CD4-positive, alpha-beta T cell treated with Interleukin-4 for 1 hour (primary cell): ENCODE measurements at places on chromosomes 7 and 10.

DNA sequence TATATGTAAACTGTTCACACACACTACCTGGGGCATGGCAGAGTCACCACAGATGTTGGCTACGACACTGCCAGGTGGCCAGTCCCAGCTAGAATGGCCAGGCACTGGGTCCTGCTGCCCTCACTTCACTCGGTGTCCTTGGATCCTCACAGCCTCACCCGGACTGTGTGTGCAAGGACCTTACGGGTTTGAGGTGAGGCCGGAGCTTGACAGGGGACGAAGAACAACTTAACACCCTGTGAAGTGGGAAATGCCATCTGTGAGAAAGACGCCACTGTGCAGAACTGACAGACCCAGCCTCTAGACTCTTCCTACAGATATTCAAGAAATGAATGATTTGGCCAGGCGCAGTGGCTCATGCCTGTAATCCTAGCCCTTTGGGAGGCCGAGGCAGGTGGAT is 46.7 kb downstream of the KLRG2 start:
- DNase-seq, result no peak

GRCh38 chr10:59148701-59149100 is 27.7 kb upstream of the PHYHIPL start:
- no peak for DNase-seq

DNA sequence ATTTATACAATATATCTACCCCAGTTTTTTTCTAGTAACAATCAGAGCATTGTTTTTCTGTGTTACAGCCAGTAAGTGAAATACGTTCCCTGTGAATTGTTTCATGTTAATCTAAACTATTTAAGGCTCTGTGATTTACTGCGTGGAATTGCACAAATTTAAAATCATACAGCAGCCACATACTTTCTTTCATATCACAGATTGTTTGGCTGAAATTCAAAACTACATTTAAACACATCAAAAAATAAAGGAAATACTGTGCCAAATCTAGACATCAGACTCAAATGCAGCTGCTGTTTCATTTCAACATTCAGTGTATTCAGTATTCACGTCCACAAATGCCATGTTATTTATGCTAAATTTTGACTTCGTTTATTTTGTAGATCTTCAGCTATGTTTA is 242.6 kb upstream of the HGF start:
- DNase-seq, result no peak

DNA sequence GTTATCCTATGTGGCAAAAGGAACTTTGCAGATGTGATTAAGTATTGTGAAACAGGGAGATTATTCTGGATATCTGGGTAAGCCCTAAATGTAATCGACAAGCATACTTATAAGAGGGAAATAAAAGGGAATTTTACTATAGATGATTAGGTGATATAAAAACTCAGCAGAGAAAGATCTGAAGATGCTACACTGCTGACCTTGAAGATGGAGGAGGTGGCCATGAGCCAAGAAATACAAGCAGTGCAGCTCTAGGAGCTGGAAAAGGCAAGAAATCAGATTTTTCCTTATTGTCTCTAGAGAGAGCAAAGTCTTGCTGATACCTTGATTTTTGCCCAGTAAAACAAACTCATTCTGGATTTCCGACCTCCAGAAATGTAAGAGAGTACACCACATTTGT is 67.7 kb downstream of the BRAF start:
- no peak for DNase-seq

GRCh38 chr7:93011351-93012294 is 106.2 kb downstream of the SAMD9 start:
- DNase-seq, result no peak

DNA sequence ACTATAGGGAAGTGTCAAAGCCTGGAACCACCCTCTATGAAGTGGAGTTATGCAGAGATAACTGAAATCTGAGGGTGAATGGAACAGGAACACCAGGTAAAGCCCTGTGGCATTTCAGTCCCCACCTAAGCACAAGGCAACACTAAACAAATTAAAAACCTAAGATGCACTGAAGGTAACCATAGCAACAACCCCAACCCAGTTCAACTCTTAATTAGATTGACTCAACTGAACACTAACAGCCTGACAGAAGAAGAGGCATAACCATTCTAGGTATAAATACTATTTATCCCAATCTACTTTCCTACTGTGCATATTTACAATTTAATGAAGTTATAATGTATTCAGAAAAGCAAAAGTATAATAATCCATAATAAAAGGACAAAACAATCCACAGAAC is 9.2 kb upstream of the GIMAP5 start:
- DNase-seq, result no peak

DNA sequence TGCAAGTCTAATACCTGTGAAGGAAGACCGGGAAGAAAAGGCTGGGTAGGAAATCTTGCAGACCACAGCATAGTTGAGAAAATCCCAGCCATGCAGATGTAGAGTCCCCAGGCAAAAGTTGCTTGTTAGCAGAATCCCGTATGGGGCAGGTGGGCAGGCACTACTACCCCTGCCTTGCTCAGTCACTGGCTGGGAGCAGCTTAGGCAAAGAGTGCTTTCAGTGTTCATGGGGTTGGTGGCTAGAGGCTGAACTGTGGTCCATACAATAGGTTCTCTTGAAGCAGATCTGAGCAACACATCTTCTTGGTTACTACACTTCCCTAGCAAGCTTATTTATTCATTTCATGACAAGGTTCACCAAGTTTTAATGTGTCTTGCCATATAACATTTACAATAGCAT is 92.6 kb downstream of the AHCYL2 start:
- no peak for DNase-seq

DNA sequence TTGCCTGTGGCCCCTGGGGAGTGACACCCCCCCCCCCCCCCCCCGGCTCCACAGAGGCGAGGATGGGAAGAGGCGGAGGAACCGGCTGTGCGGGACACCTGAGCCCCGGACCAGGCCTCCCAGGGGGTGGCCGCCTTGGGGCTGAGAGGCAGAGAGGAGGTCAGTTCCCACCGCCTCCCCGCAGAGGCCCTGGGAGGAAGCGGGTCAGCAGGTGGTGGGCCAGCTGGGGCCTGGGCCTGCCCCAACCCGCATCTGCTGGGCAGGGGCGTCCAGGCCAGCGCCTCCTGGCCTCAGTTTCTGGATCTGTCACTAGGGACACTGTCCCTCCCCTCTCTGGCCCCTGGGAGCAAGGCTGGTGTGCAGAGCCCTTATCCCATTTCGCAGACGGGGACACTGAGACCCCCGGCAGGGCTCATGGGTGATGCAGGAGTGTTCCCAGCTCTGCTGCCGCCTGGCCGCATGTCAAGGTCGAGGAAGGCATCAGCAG is 14.6 kb upstream of the LFNG start:
- no peak for DNase-seq

- DNase-seq, result no peak
Measured at GRCh38 chr10:7423521-7423920, 12.7 kb upstream of the SFMBT2 start.

GRCh38 chr7:47394751-47395252 is 187.1 kb downstream of the TNS3 start:
- no peak for DNase-seq

DNA sequence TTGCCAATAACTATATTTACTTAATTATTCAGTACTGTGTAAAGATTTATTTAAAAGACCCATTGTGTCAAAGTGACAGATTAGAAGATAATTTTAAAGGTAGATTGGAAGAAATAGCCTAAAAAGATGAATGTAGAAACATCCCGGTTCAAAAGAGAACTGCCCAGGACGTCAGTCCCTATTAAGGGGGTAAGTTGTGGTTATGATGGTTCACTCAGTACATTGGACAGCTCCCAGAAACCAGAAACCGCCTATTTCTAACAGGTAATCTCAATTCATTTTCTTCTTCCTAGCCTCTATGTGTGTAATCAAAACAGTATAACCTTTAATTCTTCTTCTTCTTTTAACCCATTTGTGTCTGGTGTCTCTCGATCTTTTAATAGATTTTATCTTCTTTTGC is 1.5 kb upstream of the FERD3L start:
- no peak for DNase-seq

DNA sequence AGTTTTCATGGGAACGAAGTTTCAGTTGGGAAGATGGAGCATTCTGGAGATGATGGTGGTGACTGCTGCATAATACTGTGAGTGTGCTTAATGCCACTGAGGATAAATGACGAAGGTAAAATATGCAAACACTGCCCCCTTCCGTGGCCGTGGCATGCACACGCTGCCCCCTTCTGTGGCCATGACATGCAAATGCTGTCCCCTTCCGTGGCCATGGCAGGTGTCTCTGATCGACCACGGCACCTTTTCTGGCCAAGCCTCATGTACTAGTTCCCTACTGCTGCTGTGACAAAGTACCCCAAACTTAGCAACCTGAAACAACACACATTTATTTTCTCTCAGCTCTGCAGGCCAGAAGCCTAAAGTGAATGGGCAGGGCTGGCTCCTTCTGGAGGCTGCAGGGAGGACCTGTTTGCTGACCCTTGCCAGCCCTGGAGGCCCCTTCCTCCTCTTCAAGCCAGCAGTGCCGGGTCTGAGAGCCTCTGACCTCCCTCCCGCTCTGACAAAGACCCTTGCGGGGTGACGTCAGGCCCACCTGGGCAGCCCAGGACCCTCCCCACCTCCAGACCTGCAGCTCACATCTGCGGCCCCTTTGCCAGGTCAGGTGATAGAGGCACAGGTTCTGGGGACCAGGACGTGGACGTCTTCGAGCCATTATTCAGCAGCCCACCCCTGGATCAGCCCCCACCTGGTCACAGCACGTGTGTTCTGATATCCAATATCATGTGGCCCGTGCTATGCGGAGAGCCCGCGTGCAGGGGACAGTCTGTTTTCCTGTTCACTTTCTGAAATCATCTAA is 82.0 kb downstream of the MICALL2 start:
- DNase-seq, result no peak

- no peak for DNase-seq
Measured at GRCh38 chr7:149431486-149432120, 29.3 kb downstream of the ZNF777 start.

DNA sequence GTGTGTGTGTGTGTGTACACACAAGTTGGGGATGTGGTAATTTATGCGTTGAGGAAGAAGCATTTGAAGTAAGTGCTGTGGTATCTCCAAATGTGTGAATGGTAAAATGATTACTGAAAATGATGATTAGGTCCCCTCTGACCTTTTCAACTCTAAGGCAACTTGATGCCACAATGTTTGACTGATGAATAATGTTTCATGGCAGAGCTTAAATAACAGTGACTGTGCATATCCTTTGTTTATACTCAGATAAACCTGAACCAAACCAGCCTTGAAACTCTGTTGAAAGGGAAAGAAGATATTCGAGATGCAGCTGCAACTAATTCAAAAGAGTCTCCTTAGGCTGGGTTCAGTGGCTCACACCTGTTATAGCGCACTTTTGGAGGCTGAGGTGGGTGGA is 64.8 kb upstream of the YAE1 start:
- no peak for DNase-seq

DNA sequence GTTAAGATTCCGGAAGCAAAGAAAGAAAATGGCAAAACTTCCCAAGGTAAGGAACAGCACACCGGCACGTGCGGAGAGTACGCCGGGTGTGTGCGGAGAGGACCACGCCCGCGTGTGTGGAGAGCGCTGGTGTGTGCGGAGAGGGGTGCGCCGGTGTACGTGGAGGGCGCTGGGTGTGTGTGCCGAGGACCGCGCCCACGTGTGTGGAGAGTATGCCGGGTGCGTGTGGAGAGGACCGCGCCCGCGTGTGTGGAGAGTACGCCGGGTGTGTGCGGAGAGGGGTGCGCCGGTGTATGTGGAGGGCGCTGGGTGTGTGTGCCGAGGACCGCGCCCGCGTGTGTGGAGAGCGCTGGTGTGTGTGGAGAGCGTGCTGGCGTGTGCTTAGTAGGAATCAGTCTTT is 48.6 kb upstream of the DPYSL4 start:
- DNase-seq, result no peak

DNA sequence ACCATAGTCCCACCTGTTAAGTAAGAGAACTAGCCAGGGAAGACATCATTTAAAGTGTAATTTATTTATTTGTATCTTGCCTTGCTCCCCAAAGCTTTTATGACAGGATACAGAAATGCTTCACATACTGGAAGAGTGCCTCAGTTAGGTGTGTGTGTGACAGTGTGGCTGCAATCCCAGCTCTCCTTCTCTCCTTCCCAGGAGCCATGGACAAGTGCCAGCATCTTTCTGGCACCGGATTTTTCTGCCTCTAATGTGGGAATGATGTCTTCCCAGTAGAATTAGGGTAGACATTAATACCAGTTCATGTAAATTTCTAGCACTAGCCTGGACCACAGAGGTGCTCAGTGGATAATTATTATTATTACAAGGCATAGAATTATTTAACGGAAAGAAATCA is 30.3 kb upstream of the ATXN7L1 start:
- DNase-seq, result no peak

- DNase-seq, result no peak
Measured at GRCh38 chr10:84944187-84944586, 615.8 kb downstream of the CCSER2 start.

- DNase-seq, result no peak
Measured at GRCh38 chr7:84677117-84677732, 482.6 kb upstream of the SEMA3A start.

GRCh38 chr7:131547589-131547988 is 8.8 kb downstream of the PODXL start:
- DNase-seq, result no peak

GRCh38 chr10:20627087-20627486 is 270.0 kb downstream of the NEBL start:
- DNase-seq, result no peak

DNA sequence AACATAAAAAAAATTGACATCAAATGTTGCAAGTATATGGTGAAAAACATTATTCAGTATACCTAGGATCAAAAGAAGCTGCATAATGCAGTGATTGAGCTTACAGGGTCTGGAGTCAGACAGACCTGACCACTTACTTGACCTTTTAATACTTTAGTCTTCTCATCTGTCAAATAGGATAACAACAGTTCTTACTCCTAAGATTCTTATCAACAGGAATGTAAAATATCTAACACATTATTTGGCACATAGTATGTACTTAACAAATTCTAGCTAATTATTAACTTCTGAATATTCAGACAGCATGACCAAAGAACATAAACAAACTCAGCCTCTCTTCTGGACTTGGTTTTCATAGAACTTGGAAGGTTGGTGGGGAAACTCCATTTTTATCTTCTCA is 45.6 kb upstream of the PIP4K2A start:
- no peak for DNase-seq

- DNase-seq, result no peak
Measured at GRCh38 chr10:3895045-3895631, 110.1 kb upstream of the KLF6 start.

- peak; percentile 51 for DNase-seq
Measured at GRCh38 chr7:143258831-143259230, 4.4 kb upstream of the GSTK1 start.

GRCh38 chr10:32232378-32232777 is 114.6 kb downstream of the EPC1 start:
- no peak for DNase-seq
